Stimulated activated CD8-positive, alpha-beta memory T cell treated with anti-CD3 and anti-CD28 coated beads, Interleukin-7, amount 100 ng/mL, for 1 hour (primary cell): ENCODE measurements at places on chromosomes 4 and X.

GRCh38 chr4:59307609-59308008, 1892.5 kb upstream of the ADGRL3 start:
- no peak for DNase-seq

DNA sequence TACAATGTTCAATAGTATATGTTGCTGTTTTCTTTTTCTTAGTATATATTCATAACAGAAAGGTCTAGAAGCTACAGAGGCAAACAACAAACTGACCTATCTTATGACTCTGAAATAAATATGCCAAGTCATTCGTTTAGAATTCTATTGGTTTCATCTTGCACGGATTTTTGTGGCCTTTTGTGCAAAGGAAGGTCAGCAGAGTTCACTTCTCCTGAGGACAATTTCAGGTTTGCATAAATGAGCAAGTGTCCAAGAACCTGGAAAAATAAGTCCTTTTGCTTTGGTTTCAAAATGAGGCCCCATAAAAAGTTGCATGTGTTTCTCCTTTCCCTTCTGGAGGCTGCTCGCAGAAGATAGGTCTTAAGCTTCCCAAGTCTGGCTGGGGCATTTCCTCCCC, 156.9 kb downstream of the APBB2 start:
- DNase-seq = no peak

GRCh38 chr4:129905256-129905655, 809.3 kb downstream of the C4orf33 start:
- no peak for DNase-seq

DNA sequence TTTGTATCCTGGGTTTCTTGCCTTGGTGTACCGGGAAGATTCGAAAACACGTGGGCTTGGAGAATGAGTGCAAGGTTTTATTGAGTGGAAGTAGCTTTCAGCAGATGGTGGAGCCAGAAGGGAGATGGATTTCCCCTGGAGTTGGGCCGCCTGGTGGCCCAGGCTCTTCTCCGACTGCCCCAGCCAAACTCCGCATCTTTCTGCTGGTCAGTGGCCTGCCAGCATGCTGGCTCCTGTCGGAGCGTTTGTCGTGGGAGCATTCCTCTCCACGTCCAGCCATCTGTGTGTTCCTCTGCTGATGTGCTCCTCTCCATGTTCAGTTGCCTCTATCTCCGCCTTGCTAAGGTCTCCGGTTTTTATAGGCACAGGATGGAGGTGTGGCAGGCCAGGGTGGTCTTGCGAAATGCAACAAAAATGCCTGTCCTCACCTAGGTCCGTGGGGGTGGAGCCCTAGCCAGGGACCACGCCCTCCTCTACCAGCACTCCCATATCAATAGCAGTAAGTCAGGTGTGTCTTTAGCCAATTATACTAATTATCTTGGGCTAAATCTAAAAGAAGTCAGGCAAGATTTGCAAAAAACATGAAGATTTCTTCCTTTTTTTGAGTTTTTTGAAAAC, 745.8 kb upstream of the AMOT start:
- no peak for DNase-seq

- no peak for DNase-seq
Measured at GRCh38 chr4:84958434-84958833, 8.1 kb downstream of the WDFY3 start.

DNA sequence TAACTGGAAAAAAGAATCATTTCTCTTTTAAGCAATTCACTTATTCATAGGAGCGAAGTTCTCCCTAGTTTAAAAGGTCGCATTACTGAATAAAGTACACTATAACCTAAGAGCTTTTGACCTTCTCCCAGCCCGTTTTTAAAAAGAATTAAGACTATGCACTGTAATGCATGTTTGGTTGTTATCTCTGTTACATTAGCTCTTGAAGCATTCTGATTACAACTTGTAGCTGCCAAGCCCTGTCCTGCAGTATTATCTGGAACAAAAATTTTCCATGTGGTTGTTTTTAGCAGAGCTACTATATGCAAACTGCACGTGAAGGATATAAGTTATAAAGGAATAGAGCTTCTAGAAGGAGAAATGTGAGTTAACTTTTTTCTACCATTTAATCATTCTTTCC, 8.1 kb downstream of the GAB1 start:
- no peak for DNase-seq

DNA sequence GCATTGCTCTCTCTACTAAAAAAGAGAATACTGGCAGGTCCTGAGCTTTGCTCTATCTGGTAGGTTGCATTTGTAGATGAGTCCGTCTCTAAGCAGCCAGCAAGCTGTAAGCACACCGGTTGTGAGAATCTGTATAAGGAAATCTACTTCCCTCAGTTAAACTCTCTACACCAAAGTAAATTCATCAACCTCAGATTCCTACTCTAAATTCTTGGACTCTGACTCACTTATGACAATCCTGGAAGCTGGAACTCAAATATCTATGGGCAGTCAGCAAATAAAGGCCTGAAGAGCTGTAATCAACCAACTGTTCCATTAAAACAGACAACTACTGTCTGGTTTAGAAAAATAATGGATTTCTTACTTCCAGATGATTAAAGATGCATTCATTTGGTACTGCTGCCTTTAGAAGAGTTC, 37.9 kb downstream of the FAT1 start:
- DNase-seq = no peak

DNA sequence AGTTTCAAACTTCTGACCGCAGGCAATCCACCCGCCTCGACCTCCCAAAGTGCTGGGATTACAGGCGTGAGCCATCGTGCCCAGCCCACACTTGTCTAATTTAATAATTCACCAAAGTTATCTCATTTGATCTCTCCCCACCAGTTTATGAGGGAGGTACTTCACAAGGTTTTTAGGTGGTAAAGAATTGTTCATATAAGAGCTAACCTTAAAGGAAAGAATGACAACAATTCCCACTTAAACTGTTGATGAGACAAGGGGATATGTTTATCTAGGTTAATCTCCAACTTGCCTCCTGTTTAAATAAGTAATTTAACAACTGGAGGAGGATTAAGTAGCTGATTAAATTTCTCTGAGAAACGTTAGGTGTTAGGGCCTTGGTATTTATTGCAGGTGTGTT, 117.6 kb upstream of the CBLL2 start:
- no peak for DNase-seq

DNA sequence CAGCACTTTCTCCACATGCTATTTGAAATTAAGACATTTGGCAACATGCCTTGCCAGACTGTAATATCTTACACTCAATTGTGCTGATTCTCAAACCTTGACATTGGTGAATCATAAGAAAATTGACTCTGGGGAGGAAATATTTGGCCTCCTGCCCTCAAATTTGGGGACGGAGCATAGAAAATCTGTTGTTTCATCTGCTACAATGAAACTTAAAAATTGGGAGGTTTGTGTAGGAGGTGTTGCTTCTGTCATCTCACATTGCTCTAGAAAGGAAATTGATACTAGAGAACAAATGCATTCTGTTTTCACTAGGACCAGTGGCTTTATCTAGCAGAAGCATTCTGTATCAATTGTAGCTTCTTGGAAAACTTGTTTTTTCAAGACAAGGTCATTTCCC, 5.3 kb downstream of the OCRL start:
- DNase-seq = no peak

GRCh38 chrX:13658602-13659001, 5.7 kb downstream of the TCEANC start:
- DNase-seq = no peak

DNA sequence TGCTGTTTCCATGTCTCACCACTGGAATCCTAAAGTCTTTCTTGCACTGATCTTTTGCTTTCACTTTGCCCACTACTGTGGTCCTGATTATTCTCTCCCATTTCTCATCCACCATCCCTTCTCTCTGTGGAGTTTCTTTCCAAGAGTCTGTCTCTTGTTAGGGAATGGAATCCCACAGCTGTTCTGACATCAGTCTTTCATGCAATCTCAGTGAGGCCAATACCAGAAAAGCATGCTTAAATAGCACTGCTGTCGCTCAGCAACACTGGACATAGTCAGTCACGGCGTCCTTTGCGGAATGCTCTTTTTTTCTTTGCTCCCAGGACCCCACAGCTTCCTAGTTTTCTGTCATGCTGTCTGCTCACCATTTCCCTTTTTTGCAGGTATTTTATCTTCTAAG, 20.1 kb downstream of the SLITRK4 start:
- no peak for DNase-seq
